ENCODE measurements at places on chromosomes 4 and X.
A peak's percentile ranks its signal among the peaks of the same experiment; 100 is the strongest.

DNA sequence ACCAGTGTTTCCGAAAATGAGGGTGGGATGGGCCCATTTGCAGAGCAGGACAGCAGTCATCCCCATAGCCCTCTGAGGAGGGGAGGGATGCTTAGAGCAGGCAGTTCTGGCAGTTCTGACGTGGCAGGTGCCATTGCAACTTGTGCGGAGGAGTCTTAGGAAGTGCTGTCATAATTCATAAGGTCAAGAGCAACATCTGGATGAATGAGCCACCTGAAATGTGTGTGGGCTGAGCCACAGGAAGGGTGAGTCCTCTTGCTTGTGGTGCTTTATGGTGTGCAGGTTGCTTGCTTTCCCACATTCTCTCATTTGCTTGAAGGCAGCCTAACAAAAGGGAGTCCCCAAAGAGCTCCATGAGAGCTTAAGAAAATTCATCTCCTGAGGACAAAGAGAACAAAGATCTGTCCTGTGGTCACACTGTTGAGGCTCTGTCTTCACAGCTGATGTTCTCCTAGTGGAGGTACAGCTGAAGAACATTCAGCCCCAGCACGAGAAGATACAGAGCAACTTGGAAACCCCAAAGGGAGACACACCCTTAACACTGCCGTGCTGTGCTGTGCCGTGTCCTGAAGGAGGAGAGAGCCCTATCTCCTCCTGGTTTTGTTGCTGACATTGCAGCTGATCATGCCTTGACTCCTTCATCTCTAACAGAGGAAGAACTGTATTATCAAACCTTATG, 60.3 kb downstream of the DLG3 start:
- peak; percentile 13 for DNase-seq

DNA sequence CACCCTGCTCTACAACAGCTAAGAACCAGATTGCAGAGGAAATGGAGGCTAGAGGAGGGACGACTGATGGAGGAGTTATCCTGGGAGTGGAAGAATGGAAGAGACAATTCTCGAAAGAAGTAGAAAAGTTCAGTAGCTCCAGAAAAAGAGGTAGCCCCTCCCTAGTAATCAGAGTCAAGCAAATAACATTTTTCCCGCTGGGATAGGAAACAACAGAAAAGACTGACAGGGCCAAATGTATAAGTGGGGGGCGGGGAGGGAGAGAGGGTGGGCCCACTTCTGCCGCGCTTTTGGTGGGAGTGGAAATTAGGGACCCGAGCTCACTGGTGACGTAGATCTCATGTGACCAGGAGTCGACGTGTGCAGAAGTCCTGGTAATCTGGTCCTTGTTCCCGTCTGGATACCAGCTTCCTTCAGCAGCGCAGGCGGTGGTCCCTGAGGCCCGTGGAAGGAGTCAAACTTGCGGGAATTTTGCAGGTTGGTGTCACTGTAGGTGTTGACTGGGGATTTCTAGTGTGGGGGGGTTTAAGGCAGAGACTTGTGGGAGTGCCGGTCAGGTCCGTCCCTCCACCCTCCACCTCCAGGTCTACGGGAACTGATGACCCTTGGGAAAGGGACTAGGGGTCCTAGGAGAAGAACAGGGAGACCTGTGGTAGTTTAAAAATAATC, at the start of gene TCEAL9:
TSS of gene TCEAL9 (plus strand) at position 377 of the 669 bp plus-strand sequence. CDS start 1,179 bp downstream, outside the sequence.
- no peak for DNase-seq

- DNase-seq, result no peak
Observed at GRCh38 chr4:121057466-121057922, 14.8 kb downstream of the NDNF start.

GRCh38 chrX:55057675-55058249, 17.1 kb upstream of the PAGE2B start:
- DNase-seq, result peak; percentile 35

DNA sequence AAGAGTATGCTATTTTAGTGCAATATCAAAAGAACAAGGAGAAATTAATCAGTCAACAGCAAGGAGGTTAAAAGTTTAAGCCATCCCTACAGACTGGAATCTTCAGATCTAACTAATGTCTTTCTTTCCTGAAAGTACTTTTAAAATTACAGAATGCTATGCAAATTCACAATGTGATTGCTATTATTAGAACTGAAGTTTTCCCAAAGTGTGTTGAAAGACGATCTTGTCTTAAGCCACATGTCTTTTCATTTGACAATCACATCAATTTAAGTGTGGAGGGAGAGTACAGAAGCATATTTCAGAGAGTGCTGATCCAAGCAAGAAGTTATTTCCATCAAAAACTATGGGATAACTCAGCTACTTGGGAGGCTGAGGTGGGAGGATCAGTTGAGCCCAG, 64.7 kb upstream of the TNIP3 start:
- no peak for DNase-seq

GRCh38 chr4:113607998-113608397, 153.5 kb downstream of the CAMK2D start:
- no peak for DNase-seq

DNA sequence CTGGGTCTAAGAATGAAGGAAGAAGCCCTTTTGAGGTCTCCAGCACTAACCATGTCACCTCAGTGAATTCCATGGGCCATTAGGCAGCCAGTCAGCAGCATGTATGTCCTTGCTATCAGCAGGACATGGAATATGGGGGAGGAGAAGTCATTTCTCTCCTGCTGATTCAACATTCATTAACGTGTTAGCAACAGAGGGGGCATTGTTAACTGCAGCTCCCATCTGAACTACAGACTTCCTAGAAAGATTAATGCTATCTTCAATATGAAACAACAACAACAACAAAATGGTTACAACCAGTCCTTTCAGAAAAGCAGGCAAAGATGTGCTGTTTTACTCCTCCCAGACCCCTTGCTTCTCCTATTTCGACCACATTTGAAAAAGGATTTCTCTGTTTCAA, 120.4 kb upstream of the SLC34A2 start:
- no peak for DNase-seq

- DNase-seq, result no peak
Observed at GRCh38 chrX:86102341-86102740, 45.9 kb upstream of the DACH2 start.

DNA sequence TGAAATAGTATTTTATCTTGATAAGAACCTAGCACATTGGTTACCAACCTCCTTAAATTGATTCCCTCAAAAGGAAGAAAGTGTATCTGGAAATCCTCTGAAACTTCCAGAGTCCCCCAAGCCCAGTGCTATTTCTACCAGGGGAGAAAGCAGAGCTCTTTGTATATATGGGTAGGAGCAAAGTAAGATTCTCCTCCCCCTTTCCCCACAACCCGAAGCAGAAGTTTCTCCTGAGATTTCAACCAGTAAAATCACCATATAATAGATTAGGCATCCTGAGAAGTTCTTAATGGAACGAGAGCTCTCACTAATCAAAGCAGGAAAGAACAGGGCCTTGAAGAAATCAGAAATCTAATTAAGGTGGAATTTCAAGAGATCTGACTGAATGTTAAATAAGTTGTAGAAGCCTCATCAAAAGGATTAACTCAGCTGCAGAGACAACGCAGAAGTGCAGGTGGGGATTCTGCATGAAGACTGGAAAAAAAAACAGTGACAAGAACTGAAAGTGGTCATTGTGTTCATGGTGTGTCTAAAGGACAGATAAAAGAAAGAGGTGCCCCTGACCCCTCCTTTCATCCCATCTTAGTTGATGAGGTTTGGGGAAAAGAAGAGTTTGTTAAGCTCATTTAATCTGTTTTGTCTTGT, 39.1 kb downstream of the VSIG4 start:
- DNase-seq, result no peak

GRCh38 chrX:12965131-12965940, 9.6 kb upstream of the TMSB4X start:
- DNase-seq, result no peak

GRCh38 chr4:55635741-55636655, at the start of gene NMU:
TSS of gene NMU (minus strand) at chr4:55636298. CDS start at chr4:55636192, 106 bp downstream.
- peak; percentile 58 for DNase-seq

DNA sequence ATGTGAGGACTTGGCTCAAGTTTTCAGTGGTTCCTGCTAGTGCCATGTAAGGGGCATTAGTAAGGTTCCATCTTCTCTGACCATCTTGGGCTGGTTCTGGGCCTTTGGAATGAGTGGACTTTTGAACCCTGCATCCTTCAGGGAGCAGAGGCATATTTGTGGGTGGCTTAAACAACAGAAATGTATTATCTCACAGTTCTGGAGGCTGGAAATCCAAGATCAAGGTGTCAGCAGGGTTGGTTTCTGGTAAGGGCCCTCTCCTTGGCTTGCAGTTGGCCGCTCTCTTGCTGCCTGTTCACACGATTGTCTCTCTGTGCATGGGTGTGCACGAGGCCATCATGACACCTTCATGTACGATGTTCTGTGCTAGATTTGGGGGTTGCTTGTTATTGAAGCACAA, 21.3 kb downstream of the CCKAR start:
- no peak for DNase-seq

DNA sequence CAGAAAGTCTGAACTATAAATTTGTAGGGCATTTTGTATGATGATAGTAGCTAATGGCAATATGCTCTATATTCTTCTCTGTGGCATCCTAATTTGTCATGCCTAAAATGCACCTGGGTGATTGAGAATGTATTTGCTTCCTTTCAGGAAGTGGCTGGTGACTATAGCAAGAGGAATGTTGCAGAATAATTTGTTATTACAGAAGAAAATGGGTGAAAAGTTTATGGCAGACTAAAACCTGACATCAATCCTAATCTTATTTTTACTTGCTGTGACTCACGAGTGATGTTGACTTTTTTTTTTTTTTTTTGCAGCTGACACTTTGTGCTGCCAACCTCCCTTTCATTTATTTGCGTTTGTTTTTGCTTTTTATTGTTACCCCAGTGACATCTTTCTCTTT, 141.1 kb downstream of the MSL3 start:
- DNase-seq, result no peak

GRCh38 chrX:101407167-101407747, 468 bp downstream of the GLA start:
- DNase-seq, result no peak

- DNase-seq, result no peak
Observed at GRCh38 chrX:120625371-120625770, 4.5 kb downstream of the C1GALT1C1 start.

All from activated naive CD4-positive, alpha-beta T cell treated with anti-CD3 and anti-CD28 coated beads for 36 hours (primary cell).